ENCODE measurements at places on chromosomes 1 and 21.

DNA sequence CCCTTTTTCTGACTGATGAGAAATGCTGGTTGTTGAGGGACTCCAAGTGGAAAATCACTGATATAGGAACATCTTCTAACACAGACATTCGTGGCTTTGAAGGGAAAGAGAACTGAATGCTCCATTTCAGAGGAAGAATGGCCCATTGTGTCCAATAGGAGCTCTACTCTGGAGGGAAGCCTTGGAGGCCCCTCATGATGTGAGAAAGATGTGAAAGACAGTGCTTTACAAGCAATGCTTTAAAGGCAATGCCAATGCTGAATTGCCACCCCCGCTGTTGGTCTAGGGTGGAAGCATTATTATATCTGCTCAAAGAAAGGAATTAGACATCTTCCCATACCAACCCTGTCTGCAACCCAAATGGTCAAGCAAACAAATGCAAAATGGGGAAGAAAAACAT lies 13.7 kb downstream of the NMNAT2 start:
- no peak for DNase-seq

DNA sequence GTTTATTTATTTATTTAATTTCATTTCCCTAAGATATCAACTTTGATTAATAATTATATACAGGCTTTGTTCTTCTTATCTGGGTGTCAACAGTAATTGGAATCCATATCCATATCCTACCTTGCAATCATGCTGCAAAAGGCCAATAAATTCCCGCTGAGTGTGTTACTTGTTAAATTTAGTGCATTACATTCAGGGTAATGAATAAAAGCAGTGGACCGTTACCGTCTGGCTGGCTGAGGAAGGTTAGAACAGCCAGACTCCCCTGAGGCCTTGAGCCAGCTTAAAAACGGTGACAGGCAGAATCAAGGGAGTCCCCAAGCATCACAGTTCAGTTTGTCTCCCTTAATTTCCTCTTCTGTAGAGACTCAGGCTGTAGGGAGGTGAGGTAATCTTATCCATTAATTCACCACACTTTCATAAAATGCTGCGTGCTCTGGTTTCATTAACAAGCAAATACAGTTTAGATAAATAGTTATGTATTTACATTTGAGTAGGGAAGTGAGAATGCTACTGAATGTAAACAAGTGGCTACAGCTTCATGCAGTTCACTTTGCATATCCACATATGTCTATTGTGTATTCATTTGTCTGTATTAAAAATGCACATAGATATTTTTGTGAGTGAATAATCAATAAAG lies 888.2 kb upstream of the CXADR start:
- no peak for DNase-seq

- no peak for DNase-seq
Observed at GRCh38 chr1:75305061-75305460, 170.9 kb downstream of the LHX8 start.

- no peak for DNase-seq
Observed at GRCh38 chr1:241639623-241640148, 483 bp downstream of the CHML start.

DNA sequence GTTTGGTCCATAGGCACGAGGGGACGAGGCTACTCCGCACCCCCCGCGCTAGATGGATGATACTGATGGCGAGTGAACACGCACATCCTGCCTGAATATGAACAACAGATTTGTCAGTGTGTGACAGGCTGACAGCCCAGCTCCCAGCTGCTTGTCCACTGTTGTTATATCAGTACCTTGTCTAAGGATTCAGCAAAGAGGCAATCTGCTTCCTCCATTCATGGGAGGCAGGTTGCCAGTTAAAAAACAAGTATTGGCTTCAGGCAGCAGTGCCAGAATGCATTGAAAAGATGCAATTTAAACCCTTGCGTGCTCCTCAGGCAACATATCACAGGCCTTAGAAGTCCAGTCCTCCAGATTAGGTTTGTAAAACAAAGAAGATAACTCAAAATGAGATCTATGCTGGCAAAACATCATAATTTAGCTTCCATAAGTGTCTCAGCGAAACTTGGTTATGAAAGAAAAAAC lies 223.3 kb downstream of the GPATCH2 start:
- no peak for DNase-seq

- no peak for DNase-seq
Observed at GRCh38 chr1:4044967-4045366, 144.9 kb upstream of the C1orf174 start.

Measured in GM12864 (cell line).